Activated T-cell treated with anti-CD3 and anti-CD28 coated beads for 4 hours (primary cell): ENCODE measurements at places on chromosomes 7 and 10.

DNA sequence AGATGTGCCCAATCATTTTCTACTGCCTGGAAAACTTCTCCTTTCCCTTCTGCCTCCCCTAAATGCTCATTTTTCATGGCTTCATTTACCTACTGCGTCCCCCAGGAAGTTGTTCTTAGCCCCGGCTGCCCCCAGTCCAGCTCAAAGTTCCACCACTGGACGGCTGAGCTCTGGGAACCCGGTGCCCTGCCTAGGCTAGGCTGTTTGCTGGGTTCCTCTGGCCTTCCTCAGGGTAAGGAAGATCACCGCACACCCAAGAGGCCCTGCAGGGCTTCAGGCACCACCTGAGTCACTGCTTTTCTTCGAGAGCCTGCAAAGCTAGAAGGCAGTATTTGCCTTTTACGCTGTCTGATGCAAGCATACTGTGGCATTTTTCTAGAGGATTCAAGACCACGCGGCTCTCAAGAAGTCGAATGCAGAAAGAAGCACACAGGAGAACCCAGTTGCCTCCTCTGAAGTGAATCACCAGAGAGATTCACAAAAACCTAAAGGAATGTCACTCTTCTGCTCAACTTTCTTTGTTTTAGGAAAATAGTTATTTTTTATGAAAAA, 46.7 kb upstream of the ZMIZ1 start:
- no peak for DNase-seq

DNA sequence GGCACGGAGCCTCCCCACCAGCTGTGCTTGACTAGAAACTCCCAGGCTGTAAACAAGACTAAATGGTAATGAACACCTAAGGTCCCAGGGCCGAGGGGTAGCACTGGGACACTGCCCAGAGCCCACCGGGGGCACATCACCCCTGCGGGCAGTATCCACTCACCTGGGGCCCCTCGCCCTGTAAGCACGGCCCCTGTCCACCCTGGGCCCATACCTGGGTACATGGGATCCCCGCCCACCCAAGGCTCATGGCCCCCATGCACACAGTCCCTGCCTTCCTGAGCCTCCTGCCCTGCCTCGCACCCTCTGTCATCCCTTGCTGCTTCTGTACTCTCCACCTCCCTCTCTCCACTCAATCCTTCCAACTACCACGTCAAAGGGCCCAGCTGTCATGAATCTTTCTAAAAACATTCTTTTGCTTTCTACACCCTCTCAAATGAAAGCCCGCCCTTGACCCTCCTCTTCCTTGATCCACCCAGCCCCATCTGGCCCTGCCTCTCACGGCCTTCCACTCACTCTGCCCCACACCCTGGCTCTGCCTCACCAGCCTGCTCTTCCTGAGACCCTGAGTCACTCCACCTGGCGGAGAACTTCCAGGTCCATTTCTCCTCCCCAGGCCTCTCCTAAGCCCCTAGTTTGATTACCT, 173.1 kb downstream of the PARD3 start:
- no peak for DNase-seq

GRCh38 chr10:12847361-12847975, 154.0 kb downstream of the CCDC3 start:
- DNase-seq, result no peak

DNA sequence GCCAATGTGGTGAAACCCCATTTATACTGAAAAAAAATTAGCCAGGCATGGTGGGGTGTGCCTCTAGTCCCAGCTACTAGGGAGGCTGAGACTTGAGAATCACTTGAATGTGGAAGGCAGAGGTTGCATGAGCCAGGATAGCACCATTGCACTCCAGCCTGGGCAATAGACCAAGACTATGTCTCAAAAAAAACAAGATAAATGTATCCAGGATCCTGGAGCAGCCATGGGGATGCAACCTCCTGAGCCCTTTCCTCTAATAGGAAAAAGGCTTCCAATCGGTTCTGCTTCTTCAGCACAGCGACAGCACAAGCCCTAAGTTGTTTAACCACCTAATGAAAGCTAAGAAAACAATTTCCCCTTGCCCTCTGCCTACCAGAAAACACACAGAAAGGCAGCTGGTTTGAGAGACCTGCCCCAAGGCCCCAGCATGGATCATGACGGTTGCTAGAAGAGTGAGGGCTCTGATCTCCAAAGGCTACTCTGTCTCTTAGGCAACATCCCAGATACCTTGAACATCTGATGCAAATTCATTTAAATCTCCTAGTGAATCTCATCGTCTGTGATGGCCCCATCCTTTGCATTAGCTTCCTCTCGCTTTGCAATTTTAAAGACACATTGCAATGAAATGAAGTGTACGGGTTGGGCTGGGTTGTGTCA, 220.8 kb downstream of the ARHGAP21 start:
- DNase-seq, result no peak

DNA sequence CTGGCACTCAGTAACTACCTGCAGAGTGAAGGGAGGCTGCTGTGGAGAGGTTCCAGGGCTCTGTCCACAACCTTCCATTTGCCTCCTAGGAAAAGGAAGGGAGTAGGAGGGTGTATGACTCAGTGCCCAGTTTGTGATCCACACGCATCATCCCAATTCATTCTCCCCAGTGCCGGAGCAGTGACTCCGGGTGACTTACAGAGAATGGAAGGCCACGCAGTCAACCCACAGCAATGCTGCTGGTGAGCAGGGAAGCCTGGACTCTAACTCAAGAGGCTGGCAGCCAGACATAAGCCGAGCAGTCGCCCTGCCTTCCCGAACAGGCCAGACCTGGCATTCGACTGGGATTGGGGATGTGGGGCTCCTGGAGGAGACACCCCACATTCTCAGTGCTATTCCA, 139.9 kb downstream of the SH3PXD2A start:
- no peak for DNase-seq
